Activated CD4-positive, alpha-beta T cell treated with anti-CD3 and anti-CD28 coated beads, Interleukin-2, amount 50 U/mL, for 1 hour (primary cell): ENCODE measurements at places on chromosomes 7 and 10.

GRCh38 chr7:90320801-90321494, at the start of gene FAM237B:
FAM237B (minus strand) TSS chr7:90321304; CDS start chr7:90319748, 1,556 bp downstream.
- DNase-seq = no peak

- no peak for DNase-seq
These were observed 52.2 kb upstream of the SEC61G start for GRCh38 chr7:54811041-54811845.

DNA sequence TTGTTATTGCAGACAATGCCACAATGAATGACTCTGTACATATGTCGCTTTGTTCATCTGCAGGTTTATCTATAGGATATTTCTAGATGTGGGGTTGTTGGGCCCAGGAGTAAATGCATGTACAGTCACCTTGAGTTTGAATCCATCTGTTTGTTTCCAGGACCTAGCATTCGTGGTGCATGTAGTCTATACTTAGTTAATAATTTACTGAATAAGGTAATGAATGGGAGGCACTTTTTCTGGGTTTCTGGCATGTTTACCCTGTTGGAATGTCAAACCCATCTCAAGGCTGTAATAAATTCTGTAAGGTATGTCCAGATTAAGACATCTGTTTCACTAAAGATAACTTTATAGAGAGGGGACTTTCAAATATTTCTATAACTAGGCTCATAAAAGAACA, 23.5 kb downstream of the HECTD2 start:
- no peak for DNase-seq

DNA sequence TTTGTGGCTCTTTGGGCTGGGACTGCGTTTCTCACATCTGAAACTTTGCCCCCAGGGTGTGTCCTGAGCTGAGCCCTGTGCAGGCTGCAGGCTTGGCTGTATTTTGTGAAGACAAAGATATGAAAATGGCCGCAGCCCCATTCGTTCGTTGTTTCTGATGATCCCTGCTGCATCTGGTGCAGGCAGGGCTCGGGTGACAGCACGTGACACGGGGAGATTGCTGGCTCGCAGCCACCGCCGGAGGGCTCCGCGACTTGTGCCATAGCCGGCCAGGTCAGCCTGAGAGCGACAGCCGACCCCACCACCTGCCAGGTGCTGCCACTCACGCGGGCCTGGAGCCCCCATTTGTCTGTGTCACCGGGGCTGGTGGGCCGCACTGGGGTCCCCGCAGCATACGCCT, 81.3 kb downstream of the ZRANB1 start:
- DNase-seq = no peak

GRCh38 chr7:10022480-10022879, 951.2 kb upstream of the PHF14 start:
- no peak for DNase-seq

GRCh38 chr10:123548770-123549169, 117.4 kb upstream of the GPR26 start:
- no peak for DNase-seq

DNA sequence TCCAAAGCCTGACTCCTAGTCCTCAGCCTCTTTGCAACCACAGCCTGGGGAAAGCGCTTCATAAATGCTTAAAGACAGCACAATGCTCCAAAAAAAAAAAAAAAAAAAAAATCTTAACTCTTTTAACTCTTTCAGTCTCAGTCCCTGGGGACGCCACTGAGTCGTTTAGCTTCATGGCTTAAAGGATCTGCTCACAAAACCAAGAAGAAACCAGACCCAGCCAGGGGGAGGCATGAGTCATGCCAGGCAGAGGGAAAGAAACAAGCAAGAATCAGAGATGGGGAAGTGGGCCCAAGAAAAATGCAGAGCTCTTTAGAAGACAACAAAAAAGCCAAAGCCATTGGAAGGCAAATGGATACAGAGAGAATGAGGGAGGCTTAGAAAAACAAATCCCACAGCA, 32.5 kb upstream of the DOCK1 start:
- DNase-seq = no peak

DNA sequence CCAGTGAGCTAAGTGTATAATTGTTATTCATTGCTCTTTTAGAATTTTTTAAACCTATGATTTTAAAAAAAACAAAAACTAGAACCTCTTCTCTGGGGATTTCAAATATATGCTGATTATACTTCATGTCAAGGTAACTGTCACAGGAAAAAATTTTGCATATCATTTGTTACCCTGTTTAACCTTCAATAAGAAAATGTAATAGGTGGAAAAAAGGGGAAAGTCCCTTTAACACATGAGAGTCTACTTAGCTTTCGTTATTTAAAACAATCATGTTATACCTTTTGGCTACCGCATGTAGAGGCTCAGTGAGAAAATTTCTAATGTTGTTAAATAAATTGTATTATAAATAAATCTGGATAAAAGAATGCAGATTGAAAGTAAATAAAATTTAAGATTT, 190.1 kb upstream of the AKR1E2 start:
- DNase-seq = no peak

DNA sequence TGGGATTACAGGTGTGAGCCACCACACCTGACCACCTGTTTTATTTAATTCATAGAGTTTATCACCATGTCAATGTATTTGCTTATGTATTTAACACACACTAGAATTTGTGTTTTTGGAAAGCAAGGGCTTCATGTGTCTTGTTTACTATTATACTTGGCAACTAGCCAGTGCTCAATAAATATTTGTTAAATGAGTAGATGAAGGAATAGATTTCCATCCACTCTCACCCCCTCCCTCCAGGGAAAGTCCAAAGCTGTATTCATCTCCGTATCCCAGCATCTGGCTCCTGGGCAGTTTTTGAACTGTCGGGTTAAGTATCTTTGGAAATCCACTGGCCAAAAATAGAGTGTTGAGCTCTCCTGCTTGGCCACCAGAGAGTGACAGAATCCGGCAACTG, 4.6 kb upstream of the RADIL start:
- DNase-seq = no peak

- DNase-seq = no peak
These were observed 2.1 kb upstream of the RALA start for GRCh38 chr7:39621261-39621660.

GRCh38 chr7:17682586-17682985, 257.7 kb downstream of the SNX13 start:
- DNase-seq = no peak

DNA sequence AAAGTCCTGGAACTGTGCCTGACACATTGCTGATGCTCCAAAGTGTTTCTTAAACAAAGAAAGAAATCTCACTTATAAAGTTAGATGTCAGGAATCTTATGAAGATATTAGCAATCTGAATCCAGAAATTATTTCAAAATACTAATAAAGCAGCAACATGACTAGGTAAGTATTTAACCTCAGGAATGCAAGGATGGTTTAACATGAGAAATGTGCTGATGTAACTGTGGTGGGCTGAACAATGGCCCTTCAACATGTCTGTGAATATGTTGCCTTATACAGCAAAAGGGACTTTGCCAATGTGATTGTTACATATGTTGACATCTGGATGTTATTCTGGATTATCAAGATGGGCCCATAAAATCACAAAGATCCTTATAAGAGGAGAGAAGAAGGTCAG, 87.1 kb downstream of the TEX36 start:
- DNase-seq = no peak

- no peak for DNase-seq
These were observed 264.6 kb downstream of the SNX10 start for GRCh38 chr7:26556061-26556881.

DNA sequence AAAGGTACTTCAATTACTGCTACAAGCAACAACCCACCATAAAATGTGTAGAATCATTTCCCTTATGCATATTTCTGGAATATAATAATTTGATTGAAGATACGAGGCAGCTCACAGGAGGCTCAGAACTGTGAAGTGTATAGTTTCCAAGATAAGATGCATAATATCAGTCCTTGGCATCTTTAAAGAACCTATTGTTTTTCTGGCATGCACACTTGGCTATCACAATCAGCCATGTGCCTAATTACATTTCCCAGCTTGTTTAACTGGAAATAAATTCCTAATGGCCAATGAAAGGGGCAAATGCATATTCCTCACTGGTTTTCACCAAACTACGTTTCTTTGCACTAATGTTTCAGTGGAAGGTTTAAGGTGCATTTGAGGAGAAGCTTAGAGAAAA, 83.4 kb upstream of the LRRC18 start:
- no peak for DNase-seq

GRCh38 chr10:3487228-3487627, 297.8 kb downstream of the KLF6 start:
- DNase-seq = no peak

DNA sequence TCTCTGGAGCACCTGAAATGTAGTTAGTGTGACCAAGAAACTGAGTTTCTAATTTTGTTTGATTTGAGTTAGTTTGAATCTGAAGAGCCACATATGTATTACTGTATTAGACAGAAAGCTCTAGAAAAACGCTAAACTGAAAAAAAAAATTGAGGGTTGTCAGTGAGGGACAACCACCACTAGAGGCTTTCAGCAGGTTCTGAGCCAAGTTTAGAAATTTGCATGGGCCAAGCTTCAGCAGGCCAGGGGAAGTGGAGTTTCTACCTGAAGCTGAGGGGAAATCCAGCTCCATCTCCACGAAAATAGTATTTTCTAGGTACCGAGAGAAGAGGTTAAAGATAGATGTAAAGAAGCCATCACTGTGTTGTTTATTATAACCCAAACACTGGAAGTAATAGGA, 77.9 kb upstream of the PLXNA4 start:
- DNase-seq = no peak

GRCh38 chr7:153408360-153409335, 643.5 kb upstream of the DPP6 start:
- no peak for DNase-seq

GRCh38 chr7:40151504-40151903, 16.7 kb downstream of the SUGCT start:
- DNase-seq = no peak

DNA sequence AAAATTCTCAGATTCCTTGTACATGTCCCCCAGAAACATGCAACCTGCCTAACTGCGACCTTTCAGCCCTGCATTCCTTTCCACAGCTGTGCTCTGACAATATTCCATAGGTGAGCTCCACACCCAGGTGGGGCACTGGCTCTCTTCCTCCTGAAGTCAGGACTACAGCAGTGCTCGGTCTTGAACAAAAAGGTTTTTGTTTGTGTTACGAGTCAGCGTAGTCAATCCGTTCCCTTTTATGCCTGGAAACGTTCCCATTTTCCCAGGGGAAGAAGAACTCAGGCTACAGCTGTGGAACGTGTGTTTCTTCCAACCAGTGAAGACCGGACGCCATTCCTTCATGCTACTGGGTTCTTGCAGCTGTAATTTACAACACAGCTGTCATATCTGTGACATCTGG, 52.4 kb upstream of the PFKP start:
- no peak for DNase-seq
